ENCODE measurements at places on chromosomes 2 and 18. TPM values are rescaled to one million over a fixed set of nuclear protein-coding genes. Genes with fewer than 3 reads are reported as not detected.

Gene ABCG5
- not detected for total RNA-seq

Gene IL36G
- not detected for total RNA-seq

Gene FHL2
- total RNA-seq, result 20.0 TPM

Gene CTDSP1
- 29.9 TPM for total RNA-seq

GRCh38 chr2:188512456-188512855 lies 220.8 kb downstream of the GULP1 start:
- no peak for DNase-seq

- DNase-seq, result no peak
These were observed 104.8 kb upstream of the FN1 start for GRCh38 chr2:215540658-215541057.

Data from H7 (cell line).